ENCODE measurements at places on chromosomes 5 and 9. TPM values are rescaled to one million over a fixed set of nuclear protein-coding genes. Genes with fewer than 3 reads are reported as not detected.

The LRRTM2 gene
- 3.3 TPM for total RNA-seq

DNA sequence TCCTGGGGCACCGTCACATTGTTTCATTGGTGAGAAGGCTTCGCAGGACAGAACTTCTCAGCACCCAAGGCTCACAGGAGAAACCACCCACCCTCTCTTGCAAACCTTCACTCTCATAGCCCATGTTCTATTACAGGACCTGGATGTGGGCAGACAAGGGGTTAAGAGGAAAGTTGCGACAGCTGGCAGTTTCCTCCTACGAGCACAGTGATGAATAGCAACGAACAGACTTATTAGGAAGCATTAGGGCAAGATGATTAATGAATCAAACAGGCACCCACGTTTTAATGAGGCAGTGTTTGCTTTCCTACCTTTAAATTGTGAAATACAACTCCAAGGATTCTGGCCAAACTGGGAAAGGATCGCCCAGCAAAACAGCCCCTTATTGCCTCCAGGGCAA lies 339.3 kb downstream of the DRD1 start:
- no peak for DNase-seq

The SYK gene
- total RNA-seq = 12.1 TPM

GRCh38 chr5:163163858-163164257 lies 273.5 kb upstream of the CCNG1 start:
- no peak for DNase-seq

The UGCG gene
- 79.2 TPM for total RNA-seq

DNA sequence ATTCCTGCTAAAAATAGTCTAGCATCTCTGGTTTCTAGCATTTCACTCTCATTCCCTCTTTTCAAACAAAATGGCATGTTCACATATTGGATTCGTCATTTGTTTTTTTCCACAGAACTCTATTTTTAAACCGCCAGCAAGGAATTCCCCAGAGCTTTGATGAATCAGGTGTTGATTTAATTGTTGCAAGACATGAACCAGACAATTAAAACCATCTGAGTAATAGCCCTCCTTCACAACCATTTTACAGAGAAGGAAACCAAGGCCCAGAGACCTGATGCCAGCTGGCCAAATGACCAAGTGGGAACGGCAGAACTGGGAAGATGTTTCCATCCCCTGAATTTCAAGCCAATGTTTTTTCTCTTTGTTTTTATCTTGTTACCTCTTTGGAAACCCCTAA lies 167.0 kb downstream of the CAAP1 start:
- DNase-seq = no peak

- DNase-seq = no peak
Measured at GRCh38 chr9:84731696-84732095, 62.2 kb downstream of the NTRK2 start.

GRCh38 chr9:107480386-107480789 lies 9.2 kb downstream of the KLF4 start:
- no peak for DNase-seq

- DNase-seq = no peak
Measured at GRCh38 chr5:116605310-116606070, 30.9 kb upstream of the SEMA6A start.

DNA sequence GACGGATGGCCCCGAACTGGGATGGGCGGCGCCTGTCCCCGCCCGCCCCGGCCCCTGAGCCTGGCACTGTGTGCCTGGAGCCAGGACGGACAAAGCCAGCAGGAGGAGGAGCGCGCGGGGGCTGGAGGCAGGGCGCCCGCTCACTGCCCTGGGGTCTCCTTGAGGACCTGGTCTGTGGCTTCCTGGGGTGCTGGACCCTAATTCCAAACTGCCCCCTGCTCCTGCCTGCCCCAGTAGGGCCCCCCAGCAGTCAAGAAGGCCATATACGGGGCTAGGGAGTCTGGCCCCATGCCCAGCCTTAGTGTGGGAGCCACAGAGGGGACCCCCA lies 29.2 kb upstream of the RXRA start:
- DNase-seq = no peak

DNA sequence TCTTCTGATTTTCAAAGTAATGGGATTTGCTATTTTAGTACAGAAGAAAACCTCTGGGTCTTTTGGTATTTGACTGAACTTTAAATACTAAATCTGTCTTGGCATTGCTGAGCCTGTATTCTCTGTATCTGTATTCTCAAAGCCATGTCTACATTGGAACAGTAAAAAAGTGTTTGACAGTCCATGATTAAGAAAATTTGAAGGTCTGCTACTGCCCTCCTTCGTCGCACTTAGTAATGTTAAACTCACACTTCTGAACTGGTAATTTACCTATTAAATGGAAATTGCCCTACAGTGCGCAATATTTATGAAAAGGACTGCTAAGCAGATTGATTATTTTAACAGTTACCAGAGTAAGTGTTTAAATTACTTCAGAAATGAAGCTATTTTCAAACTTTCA lies 165.7 kb upstream of the SMC2 start:
- DNase-seq = no peak

DNA sequence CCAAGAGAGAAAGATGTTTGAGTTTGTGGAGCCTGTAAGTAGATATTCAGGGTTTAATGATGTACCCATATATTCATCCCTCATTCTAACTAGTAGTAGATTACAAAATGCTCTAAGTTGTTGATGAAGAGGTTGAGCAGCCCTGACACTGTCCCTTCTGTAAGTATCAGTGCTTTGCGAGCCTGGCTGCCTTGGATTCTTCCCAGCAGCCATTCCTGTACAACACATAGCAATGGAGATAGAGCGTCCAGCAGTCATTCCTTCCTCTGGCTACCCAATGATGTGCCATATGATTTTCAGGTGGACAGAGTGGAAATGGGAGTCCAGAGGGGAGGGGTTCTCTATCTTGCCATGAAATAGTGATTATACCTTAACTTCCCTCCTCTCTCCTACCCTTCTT lies 124.1 kb downstream of the ARHGAP26 start:
- DNase-seq = no peak

DNA sequence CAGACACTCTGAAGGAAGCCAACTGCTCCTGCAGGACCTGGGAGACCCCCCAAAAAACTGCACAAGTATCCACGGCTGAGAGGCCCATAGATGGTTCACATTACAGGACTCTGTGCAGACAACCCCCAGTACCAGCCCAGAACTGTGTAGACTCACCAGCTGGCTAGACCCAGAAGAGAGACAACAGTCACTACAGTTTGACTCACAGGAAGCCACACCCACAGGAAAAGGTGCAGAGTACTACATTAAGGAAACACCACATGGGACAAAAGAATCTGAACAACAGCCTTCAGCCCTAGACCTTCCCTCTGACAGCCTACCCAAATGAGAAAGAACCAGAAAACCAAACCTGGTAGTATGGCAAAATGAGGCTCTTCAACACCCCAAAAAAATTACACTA lies 281.2 kb upstream of the RGMB start:
- no peak for DNase-seq

- DNase-seq = no peak
Measured at GRCh38 chr5:62650197-62650596, 71.6 kb downstream of the LRRC70 start.

- no peak for DNase-seq
Measured at GRCh38 chr5:66100851-66101250, 43.2 kb upstream of the SREK1 start.

The PCDHGA3 gene
- total RNA-seq = 4.6 TPM

DNA sequence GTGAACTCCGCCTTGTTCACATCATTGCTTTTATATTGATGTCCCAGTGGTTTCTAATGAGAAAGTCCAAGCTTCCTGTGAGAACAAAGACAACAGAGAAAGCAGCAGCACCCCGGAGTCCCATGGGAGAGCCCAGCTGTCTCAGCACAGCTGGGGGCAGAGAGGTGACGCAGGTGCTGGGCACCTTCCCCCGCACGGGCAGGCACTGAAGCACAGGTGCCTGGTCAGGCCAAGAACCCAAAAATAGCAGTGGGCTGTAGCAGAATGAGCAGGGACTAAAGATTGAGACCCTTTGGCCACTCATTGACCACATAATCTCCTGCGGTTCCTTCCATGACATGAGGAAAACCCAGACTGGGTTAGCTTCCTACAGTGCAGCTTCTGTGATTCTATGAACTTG lies 18.8 kb downstream of the SRD5A1 start:
- DNase-seq = no peak

GRCh38 chr5:157477814-157478494 lies 17.9 kb downstream of the NIPAL4 start:
- DNase-seq = no peak

DNA sequence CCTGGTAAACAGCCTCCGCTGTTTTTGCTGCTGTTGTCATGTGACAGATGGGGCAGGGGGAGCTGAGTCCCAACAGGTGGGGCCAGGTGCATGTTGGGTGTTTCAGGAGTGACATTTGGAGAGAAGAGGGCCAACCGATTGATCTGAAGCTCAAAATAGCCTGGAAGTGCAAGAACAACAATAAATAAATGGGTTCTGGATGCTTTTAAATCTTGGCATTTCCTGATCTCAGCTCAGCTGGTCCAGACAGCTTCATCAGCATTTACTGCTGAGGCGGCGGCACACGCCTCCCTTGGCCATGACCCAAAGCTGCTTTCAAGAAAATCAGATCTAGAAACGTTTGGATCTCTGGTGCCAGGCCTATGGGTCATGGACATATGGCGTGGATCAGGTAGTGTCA lies 70.5 kb downstream of the PPARGC1B start:
- no peak for DNase-seq
